ENCODE measurements at places on chromosomes 16 and 17. TPM values are rescaled to one million over a fixed set of nuclear protein-coding genes. Genes with fewer than 3 reads are reported as not detected.

The PCGF2 gene
- not detected for polyA plus RNA-seq

The PRR35 gene
- not detected for polyA plus RNA-seq

The SEPTIN12 gene
- polyA plus RNA-seq: not detected

The SLC12A3 gene
- polyA plus RNA-seq: not detected

The KRT24 gene
- polyA plus RNA-seq: not detected

The PRAC2 gene
- polyA plus RNA-seq: not detected

The CCL16 gene
- polyA plus RNA-seq: not detected

The UNC45B gene
- polyA plus RNA-seq: not detected

The KRT12 gene
- polyA plus RNA-seq: not detected

The SHISA6 gene
- polyA plus RNA-seq: not detected

The SLFN11 gene
- 19.0 TPM for polyA plus RNA-seq

The GDPD3 gene
- polyA plus RNA-seq: not detected

The MYH8 gene
- polyA plus RNA-seq: not detected

The SCGB1C2 gene
- polyA plus RNA-seq: not detected
